NCI-H1930 (cell line): ENCODE measurements at places on chromosomes 2 and 18.

GRCh38 chr18:62904396-62905285 lies 189.3 kb downstream of the PHLPP1 start:
- DNase-seq, result no peak

GRCh38 chr2:25184254-25184653 lies 15.9 kb upstream of the POMC start:
- no peak for DNase-seq

- no peak for DNase-seq
Observed at GRCh38 chr2:238561230-238561629, 134.5 kb downstream of the ASB1 start.

DNA sequence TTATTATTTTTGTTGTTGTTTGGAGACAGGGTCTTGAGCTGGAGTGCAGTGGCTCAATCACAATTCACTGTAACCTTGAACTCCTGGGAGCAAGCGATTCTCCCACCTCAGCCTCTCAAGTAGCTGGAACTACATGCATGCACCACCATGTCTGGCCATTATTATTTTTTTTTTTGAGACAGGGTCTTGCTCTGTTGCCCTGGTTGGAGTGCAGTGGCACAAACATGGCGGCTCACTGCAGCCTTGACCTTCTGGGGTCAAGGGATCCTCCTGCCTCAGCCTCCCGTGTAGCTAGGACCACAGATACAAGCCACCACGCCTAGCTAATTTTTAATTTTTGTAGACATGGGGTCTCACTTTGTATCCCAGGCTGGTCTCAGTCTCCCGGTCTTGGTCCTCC lies 20.0 kb upstream of the XPO1 start:
- no peak for DNase-seq

- no peak for DNase-seq
Observed at GRCh38 chr2:144241801-144242200, 278.1 kb downstream of the ZEB2 start.

GRCh38 chr18:55657572-55658331 lies 69.8 kb upstream of the TCF4 start:
- DNase-seq, result no peak

- no peak for DNase-seq
Observed at GRCh38 chr2:54161660-54162424, 46.4 kb downstream of the ACYP2 start.

DNA sequence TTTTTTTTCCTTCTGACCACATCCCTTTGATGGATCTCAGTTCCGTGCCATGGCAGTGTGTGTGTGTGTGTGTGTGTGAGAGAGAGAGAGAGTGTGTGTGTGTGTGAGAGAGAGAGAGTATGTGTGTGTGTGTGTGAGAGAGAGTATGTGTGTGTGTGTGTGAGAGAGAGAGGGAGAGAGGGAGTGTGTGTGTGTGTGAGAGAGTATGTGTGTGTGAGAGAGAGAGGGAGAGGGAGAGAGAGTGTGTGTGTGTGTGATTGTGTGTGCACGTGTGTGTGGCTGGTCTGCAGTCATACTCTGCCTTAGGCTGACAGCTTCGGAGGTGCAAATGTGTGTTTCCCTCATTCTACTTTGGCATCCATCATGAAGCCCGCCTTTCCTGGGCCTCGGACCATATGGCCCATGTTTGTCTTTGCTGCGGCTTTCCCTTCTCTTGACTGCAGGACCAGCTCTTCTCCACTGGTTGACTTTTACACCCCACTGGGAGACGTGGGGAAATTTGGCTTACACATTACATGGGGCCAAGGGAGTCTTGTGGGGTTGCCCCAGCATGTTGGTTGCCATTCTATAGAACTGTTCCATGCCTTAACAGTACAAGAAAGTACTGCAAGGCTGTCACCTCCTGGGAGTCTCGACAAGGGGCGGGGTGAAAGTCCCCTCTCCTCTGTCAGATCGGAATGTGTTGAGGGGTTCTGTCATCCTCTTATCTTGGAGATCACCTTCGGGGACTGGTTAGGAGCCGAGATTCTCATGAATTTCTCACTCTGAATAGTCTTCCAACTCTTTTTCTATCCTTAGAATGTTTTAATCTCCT lies 21.6 kb downstream of the TSN start:
- no peak for DNase-seq

DNA sequence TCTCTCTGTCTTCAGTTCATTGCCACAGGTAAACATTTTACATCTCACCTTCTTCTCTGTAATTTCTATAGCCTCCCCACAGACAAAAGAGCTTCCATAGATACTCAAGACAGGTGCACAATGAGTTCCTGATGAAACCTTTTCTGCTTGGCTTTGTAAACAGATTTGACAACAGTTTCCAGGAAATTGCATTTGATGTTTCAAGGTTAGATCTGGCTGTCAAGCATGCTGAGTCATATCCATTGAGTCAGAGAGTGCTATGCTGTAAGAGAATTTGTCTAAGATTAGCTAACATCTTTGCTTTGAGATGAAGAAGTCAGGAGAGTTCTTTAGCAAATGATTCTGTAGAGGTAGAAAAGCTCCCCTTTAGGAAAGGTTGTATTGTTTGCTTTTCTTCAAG lies 40.6 kb upstream of the MAP2 start:
- DNase-seq, result peak; percentile 7

- no peak for DNase-seq
Observed at GRCh38 chr2:62265106-62265505, 69.2 kb downstream of the B3GNT2 start.

DNA sequence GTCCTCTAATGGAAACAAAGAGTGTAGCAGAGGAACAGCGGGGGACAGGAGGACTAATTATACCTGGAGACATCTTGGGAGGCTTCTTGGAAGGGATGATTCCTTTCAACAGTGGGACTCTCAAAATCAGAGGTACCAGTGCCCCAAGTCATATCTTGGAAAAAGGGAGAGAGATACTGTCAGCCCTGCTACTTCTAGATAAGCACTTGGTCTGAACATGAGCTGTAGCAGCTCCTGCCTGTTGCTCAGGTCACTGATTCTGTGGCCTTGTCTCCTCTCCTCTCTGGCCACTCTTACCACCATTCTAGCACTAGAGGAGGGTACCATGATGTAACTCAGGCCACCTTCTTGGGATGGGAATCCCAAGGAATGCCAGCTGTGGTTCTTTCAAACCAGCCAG lies 54.5 kb downstream of the MFSD6 start:
- no peak for DNase-seq

GRCh38 chr18:32335228-32335627 lies 135.5 kb downstream of the GAREM1 start:
- no peak for DNase-seq

- no peak for DNase-seq
Observed at GRCh38 chr18:58387716-58388115, 241.2 kb downstream of the ALPK2 start.

DNA sequence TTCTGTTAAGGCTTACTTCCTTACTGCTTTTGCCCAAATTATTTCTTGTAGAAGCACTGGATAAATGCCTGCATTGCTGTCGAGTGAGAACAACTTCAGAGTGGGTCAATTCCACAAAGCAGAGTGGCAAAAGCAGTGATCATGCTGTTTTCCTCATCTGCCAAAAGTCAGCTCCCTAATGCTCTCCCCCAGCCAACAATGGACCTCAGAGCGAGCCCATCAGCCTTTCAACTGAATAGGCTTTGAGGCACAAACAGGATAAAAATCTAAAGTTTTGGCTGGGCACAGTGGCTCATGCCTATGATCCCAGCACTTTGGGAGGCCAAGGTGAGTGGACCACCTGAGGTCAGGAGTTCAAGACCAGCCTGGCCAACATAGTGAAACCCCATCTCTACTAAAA lies 222.7 kb downstream of the TCF4 start:
- DNase-seq, result no peak

GRCh38 chr2:240469239-240469636 lies 33.8 kb downstream of the GPC1 start:
- DNase-seq, result no peak

DNA sequence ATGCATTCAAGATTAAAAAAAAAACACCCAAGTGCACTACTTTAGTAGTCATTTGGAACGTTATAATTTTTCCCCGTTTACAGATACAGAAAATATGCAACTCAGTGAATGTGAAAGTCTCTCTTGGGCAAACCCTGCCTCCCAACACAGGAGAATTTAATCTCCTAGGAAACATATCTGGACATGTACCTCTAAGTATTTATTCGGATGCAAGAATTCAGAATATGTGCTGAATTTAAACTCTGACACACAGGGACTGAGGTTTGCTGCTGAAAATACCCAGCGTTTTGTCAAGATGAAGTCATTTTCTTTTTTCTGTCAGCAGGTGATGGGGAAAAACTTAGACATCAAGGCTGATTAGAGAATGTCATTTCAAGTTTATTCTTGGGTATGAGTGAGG lies 105.4 kb downstream of the ACKR3 start:
- DNase-seq, result no peak

DNA sequence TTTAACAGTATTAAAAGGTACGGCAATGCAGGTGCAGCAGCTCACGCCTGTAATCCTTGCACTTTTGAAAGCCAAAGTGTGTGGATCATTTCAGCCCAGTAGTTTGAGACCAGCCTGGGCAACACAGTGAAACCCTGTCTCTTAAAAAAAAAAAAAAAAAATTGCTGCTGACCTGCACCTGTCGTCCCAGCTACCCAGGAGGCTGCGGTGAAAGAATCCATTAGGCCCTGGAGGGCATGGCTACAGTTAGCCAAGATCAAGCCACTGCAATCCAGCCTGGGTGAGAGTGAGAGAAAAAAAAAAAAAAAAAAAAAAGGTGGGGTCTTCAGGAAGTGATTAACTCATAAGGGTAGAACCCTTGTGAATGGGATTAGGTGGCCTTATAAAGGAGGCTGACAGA lies 12.8 kb downstream of the CUL3 start:
- no peak for DNase-seq

GRCh38 chr18:76314496-76314895 lies 180.5 kb downstream of the ZNF516 start:
- no peak for DNase-seq

GRCh38 chr2:11521775-11522174 lies 12.1 kb upstream of the GREB1 start:
- no peak for DNase-seq

GRCh38 chr2:145207884-145208283 lies 688.0 kb upstream of the ZEB2 start:
- no peak for DNase-seq

DNA sequence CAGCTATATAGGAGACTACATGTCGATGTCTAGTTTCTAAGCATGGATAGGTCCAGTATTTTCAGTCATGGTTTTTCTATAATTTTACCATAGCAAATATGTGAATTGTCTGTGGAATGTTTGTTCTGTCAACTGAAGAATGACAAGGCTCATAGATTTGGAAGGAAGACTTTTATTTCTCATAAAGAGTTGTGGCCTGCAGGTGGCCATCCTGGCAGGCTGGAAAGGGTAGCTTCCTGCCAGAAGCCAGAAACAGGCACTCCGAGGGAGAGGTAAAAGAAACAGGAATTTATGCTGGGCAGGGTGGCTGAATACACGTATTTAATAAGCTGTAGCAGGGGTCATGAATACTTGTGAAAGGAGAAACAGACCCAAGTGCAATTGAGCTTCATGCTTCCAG lies 182.1 kb downstream of the PARD3B start:
- no peak for DNase-seq
